ENCODE measurements at places on chromosomes 11 and 22. TPM values are rescaled to one million over a fixed set of nuclear protein-coding genes. Genes with fewer than 3 reads are reported as not detected.

- no peak for DNase-seq
These were observed 387.1 kb downstream of the SOX6 start for GRCh38 chr11:15969281-15969680.

DNA sequence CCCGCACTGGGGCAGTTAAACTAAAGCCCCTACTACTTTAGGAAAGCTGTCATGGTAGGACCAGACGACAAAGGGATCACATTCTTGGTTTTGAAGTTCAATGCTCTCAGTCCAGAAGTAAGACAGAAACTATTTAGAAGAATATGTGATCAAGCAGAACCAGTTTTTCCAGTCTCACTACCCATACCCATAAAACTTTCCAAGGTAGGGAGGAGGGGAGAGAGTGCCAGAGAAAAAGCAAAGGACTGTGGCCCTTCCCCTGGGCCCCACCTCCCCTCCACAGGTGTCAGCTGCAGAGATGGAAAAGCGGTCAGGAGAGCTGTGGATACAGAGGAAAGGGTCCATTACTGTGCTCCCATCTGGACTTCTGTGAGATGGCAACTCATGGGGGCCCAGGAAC lies 587.1 kb downstream of the SOX6 start:
- no peak for DNase-seq

DNA sequence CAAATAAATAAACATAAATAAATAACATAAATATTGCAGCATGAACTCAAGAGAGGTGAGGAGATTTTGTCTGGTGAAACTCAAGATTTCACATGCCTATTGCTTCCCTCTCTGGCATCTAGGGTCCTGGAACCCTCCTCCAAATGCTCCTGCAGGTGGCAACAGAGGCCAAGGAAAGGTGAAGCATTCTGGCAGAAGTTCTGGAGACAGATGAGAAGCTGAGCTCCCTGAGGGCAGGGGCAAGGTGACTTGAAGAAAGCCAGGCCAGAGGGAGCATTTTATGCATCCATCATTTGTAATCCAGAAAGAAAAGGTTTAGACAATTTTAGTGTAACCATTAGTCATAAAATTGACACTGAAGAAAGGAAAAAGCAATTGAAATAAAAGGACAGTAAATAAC lies 64.9 kb downstream of the ENDOD1 start:
- peak; percentile 84 for DNase-seq

Gene OR5W2
- polyA plus RNA-seq: not detected

- no peak for DNase-seq
These were observed 71.6 kb downstream of the TEAD1 start for GRCh38 chr11:12745787-12746186.

GRCh38 chr22:24976442-24977218 lies 24.1 kb downstream of the KIAA1671 start:
- DNase-seq: no peak

DNA sequence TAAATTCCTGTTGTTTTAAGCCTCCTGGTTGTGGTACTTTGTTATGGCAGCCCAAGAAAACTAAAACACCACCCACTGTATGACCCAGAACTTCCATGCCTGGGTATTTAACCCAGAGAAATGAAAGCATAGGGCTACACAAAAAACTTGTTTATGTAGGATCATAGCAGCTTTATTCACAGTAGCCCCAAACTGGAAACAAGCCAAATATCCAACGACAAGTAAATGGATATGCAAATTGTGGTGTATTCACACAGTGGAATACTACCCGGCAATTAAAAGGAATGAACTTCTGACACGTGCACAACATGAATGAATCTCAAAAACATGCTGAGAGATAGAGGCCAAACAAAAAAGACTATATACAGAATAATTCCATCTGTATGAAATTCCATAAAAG lies 62.2 kb upstream of the NAV2 start:
- DNase-seq: no peak

Measured in GM23338 (cell line).